ENCODE measurements at places on chromosomes 16 and 17.

- peak; percentile 35 for DNase-seq
Measured at GRCh38 chr17:75011401-75012095, 922 bp upstream of the MRPL58 start.

- DNase-seq, result no peak
Measured at GRCh38 chr17:63262751-63263476, 183.2 kb downstream of the CYB561 start.

DNA sequence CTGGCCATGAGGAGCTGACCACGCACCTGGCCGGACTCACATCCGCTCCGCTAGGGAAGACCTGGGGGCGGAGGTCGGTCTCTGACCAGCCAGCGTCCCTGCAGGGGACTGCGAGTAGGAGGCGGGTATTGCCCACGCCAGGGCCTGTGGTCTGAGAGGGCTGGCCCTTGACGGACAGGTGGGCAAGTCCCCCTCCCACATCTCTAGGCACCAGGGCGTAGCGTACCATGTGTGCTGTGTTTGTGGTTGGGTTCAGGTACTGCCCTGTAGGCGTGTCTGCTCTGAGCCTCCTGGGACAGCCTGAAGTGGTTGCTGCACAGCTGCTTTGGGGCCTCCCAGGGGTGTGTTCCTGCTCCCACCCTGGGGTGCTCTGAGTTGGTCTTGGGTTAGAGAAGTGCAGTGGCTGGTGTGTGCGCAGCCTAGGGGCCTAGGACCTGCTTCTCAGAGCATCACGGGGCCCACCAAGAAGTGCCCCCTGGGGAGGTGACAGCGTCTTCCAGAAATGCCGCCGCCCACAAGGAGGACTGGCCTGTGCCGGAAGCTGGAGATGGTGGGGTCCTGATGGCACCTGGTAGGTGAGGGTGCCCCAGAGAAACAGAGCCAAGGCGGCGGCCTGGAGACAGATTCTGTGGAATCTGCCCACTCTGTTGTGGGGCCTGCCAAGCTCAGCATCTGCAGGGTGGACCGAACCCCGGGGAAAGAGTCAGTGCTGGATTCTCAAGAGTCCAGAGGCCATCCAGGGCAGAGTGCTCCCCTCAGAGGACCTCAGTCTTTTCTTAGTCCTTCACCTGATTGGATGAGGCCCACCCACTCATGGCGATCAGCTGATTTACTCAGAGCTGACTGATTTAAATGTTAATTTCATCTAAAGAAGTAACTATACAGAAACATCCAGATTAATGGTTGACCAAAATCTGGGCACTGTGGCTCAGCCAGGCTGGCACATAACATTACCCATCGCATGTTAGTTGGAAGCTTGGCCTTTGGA is 48.3 kb downstream of the WDR45B start:
- no peak for DNase-seq

DNA sequence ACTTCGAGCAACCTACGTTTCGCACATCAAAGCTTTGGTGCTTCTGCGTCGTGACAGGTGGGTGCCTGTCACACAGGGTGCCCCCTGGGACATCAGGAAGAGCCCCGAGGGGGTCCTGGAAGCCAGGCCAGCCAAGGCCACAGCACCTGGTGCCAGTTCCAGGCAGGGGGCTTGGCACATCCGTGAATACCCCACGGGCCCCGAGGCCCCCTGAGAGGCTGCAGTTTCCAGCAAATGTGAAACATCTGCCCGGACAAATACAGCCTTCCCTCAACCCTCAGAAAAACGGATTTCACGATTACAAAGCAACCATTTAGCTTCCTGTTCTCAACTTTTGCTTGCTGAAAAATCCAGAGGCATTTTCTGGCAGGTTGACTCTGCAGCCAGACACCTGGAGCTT is 109.3 kb upstream of the METRNL start:
- no peak for DNase-seq

DNA sequence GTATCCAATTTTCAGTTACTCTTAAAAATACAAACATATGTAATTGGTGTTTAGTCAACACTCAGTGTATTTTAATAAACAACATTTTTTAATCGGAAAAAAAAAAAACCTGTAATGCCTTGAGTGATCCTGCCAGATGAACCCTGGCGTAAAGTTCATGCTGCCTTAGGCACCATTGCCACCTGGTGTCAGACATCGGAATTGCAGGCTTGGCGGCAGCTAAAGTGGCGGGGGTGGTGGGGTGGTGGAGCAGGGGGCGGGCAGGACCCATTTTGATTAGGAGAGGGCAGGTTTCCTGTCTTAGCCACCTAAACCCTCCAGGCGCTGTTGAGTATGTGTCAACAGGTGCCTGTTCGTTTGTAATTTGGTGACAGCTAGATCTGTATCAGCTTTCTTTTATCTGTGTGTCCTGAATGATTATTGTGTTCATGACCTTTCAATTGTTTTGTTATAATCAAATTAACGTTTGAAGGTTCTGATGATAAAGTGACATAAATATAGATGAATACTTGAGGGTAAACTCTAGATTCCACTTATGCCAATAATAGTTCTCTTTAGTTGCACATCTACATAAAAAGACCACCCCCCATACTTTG is 588.7 kb downstream of the CDH13 start:
- no peak for DNase-seq

GRCh38 chr17:34012709-34013375 is 242.2 kb upstream of the CCL2 start:
- DNase-seq, result no peak

DNA sequence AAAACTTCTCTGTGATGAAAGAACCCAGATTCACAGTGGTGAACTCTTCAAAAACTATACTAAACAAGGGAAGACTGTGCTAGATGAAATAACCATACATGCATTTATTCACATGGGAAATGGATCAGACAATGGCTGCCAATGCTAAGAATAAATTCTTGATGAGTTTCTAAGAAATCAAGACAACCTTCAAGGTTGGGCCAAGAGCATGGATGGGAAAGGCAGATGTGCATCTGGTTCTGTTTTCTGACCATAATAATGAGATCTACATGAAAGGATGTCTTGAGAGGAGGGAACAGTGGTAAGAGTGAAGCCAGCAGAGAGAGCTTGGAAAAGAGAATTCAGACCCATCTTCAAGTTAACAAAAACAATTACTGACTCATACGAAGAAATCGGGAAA is 31.4 kb downstream of the ANKRD11 start:
- no peak for DNase-seq

- DNase-seq, result no peak
Measured at GRCh38 chr17:74544991-74545842, 698 bp downstream of the CD300C start.

DNA sequence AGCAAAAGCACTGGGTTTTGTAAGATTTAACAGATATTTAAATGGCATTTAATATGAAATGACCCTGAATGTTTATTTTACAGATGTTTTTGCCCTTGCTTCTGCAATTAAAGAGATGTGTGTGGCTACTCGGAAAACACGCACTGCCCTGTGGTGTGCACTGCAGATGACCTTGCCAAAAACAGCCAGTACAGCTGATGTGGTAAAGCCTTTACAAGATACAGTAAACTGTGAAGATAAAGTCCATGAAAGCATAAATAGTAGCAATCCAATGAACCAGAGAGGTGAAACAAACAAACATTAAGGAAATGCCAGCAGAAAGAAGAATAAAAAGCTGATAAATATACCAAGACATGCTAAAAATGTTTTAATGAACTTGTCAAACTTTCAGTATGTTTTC is 15.7 kb downstream of the CCDC43 start:
- DNase-seq, result no peak

- no peak for DNase-seq
Measured at GRCh38 chr17:7356072-7356549, 1.2 kb downstream of the TMEM95 start.

- no peak for DNase-seq
Measured at GRCh38 chr17:21382560-21383495, 6.7 kb downstream of the KCNJ12 start.

GRCh38 chr17:77959126-77959925 is 823 bp downstream of the TNRC6C start:
- DNase-seq, result no peak

GRCh38 chr17:2192367-2193057 is 111.1 kb downstream of the SMG6 start:
- peak; percentile 97 for DNase-seq

GRCh38 chr16:8155275-8155674 is 435.0 kb downstream of the TMEM114 start:
- no peak for DNase-seq

GRCh38 chr17:37648555-37648954 is 5.3 kb upstream of the DDX52 start:
- DNase-seq, result no peak

GRCh38 chr17:63082952-63083351 is 116.9 kb downstream of the TANC2 start:
- no peak for DNase-seq

GRCh38 chr16:50657241-50657640 is 23.9 kb downstream of the SNX20 start:
- DNase-seq, result no peak

DNA sequence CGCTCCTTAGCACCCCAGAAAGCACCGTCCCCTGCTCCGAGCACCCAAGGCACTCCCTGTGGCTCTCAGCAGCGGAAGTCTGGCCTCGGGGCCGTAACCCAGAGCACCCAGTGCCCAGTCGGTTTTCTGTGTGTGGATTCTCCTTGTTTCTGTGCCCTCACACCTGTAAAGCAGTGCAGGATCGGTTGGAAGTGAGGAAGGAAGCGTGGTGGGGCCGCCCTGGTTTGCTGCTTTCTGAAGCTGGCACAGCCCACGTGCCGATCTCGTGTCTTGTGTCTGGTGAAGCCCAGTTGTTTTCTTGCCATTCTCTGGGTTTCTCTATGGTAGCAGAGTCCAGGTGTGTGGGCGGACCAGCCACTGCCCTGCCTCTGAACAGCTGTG is 3.7 kb downstream of the ACSF3 start:
- DNase-seq, result no peak

- no peak for DNase-seq
Measured at GRCh38 chr17:1649844-1650501, at the start of gene RILP. Gene RILP, minus strand, starts transcription at chr17:1649866. Its CDS starts 62 bp downstream, at chr17:1649804.

- peak; percentile 79 for DNase-seq
Measured at GRCh38 chr17:3004150-3004801, 59.1 kb downstream of the OR1D5 start.

GRCh38 chr17:42901535-42902229 is 1.1 kb downstream of the G6PC1 start:
- DNase-seq, result no peak
